Fibroblast of lung (primary cell): ENCODE measurements at places on chromosomes 2 and 18.

GRCh38 chr2:30287190-30287840 is 56.0 kb downstream of the LBH start:
- no peak for DNase-seq

- DNase-seq, result no peak
Measured at GRCh38 chr2:16117021-16117700, 176.8 kb downstream of the MYCN start.

GRCh38 chr2:71790226-71791060 is 337.1 kb downstream of the DYSF start:
- DNase-seq, result no peak

- DNase-seq, result peak; percentile 16
Measured at GRCh38 chr2:8847400-8847799, 10.0 kb upstream of the KIDINS220 start.
